ENCODE measurements at places on chromosomes 5 and 9.
A peak's percentile ranks its signal among the peaks of the same experiment; 100 is the strongest.

DNA sequence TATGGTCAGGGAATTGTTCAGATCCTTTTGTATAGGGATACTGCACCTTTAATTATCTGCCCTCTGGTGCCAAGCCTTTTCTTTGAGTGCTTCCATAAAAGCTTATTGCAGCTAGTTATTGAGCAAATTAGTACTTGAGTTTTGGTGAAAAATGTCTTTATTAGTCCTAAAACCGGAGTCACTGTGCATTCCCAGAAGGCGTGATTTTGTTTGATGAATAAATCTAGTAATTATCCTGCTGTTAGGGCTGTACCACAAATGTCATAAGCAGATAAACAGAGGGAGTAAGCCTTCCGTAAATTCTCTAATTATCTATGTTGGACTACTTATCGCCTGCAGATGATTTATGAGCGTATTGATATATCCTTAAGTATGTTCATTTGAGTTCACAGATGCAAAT, 620.7 kb upstream of the ARRDC3 start:
- DNase-seq: peak; percentile 94

- no peak for DNase-seq
Observed at GRCh38 chr5:34672196-34672595, 16.1 kb downstream of the RAI14 start.

DNA sequence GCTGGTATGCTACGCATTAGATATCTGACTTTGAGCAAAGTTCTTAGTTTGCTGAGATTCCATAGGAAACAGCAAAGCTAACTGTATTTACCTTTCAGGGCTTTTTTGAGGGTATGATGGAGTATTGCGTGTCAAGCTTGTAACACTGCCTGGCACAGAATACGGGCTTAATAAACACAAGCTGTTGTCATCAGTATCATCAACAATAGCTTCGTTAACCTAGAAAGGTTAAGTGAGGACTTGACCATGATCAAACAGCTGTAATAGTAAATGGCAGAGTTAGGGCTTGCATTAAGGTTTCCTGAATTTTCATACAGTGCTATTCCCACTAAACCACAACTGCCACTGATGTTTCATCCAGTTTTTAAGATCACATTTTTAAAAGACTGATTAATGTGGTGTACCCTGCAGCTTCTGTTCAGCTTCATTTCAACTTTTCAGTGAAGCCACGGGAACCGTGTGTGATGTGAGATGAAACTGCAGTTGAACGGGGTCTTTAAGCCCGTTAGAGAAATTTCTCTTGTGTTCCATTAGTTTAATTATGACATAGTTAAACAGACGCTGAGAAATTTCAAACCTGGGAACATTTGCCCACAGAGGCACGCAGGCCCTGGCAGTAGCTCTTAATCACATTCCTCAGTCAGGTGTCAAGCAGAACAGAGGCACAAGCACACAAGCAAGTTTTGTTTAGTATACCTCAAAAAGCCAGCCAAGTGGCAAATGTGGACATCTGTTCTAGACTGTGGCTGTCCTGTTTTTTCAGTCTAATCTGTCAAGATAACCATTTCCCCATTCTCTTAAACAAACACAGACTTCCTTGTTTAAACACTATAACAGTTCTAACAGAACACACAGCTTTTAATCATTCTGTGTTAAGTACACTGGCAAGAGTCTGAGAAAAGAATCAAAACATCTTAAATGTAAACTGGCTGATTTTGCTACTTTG, 147.1 kb downstream of the ZNF608 start:
- DNase-seq: no peak

GRCh38 chr5:140248414-140248813, 54.5 kb downstream of the PFDN1 start:
- DNase-seq: no peak

DNA sequence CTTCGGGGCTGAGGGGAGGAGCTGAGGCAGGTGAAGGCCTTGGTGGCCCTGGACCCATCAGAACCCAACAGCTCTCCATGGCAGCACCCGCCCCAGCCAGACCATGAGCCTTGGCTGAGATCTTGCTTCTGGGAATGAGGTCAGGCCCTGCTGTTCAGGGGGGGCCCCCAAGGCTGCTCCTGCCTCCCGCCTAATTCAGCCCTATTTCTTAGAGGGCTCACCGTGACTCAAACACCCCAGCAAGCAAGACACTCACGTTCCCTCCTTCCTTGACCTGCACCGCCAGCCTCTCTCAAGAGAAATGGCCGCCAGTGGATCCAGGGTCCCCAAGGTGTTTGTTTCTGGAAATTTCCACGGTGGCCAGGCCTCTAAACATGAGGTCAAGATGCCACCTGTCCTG, 61.4 kb upstream of the PPP1R26 start:
- DNase-seq: no peak
